ENCODE measurements at places on chromosomes 3 and 15. TPM values are rescaled to one million over a fixed set of nuclear protein-coding genes. Genes with fewer than 3 reads are reported as not detected.

Gene SERINC4
- total RNA-seq = not detected

Gene GOLGA8Q
- total RNA-seq = 1.5 TPM

Gene STRIT1
- not detected for total RNA-seq

GRCh38 chr3:127613406-127613805, 15.2 kb downstream of the MCM2 start:
- peak; percentile 69 for DNase-seq

GRCh38 chr3:50100956-50101845, 12.5 kb downstream of the RBM5 start:
- DNase-seq = no peak

GRCh38 chr3:46521096-46521495, 23.3 kb downstream of the RTP3 start:
- no peak for DNase-seq

DNA sequence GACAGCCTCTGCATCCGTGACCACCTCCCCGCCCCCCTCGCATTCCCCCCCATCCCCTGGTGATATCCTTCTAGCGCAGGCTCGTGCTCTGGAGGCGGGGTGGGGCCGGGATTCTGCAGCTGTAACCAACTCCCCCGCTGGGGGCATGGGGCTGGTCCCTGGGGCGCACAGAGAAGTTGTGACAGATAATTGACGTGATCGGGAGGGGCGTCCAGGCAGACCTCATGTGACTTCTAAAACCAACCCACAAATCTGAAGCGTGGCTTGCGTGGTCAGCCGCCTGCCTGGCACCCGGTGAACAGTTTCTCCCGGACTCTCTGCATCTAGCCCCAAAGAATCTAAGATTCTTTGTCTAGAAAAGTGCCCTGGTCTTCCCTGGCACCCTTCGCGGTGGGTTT, 100.6 kb upstream of the IGF1R start:
- DNase-seq = peak; percentile 14

DNA sequence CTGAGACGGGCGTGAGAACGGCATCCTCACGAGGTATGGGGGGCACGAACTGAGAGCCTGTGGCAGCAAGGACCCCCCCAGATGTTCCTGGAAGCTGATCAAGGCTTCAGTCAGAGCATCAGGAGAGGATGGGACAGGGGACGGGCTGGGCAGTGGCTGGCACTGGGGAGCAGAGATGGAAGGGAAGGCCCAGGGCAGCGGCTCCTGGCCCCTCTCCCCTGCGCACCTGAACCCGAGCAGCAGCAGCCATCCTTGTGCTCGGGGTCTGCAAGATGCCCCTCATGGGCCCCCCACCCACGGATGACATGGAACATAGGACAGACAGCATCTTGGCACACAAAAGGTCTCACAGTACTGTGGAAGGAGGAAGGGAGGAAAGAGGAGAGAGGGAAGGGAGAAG, 51.3 kb downstream of the DHX30 start:
- no peak for DNase-seq

- no peak for DNase-seq
Measured at GRCh38 chr15:97525809-97526208, 434.7 kb upstream of the ARRDC4 start.

- no peak for DNase-seq
Measured at GRCh38 chr3:127827808-127828207, 5.5 kb upstream of the MGLL start.

DNA sequence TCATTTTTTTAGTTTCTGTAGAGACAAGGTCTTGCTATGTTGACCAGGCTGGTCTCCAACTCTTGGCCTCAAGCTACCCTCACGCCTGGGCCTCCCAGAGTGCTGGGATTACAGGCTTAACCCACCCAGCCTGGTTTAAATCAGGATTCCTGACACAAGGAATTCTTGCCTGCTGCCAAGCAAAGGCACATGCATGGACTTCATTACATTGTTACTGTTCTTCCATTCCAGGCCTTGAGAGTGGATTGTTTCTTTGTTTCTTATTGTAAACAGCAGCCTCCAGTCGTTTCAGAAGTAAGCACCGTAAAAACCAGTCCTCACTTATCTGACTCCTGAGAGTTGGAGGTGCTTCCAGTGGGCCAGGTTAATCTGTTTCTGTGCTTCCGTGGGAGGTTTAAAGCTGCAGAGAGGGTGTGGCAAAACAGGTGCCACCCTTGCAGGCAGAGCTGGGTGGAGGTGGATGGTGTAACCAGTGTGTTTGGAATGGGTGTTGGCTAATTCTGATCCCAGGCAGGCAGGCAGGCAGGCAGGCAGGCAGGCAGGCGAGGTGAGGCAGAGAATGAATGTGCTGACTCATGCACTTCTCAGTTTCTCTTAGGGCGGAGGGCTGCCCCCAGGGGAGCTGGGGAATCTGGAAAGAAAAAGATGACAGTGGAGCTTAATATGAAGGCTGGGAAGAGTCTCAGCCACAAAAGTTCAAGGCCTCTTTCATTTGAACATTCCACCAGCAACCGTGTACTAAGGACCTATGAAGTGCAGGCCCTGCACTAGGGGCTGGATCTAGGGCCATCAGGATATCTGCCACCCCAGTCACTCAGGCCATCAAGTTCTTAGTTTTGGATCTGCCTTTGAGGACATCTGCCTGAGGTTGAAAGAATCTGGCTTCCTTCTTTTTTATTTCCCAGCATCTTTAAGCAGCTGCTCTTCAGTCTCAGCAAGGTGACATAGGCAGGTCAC, 37.0 kb upstream of the CDCP1 start:
- peak; percentile 44 for DNase-seq

- peak; percentile 85 for DNase-seq
Measured at GRCh38 chr3:138381950-138382715, 33.8 kb downstream of the MRAS start.

Measured in adrenal gland (tissue), 19 donors.